ENCODE measurements at places on chromosomes 3 and 15.
A peak's percentile ranks its signal among the peaks of the same experiment; 100 is the strongest.

GRCh38 chr15:93261845-93262244 is 172.8 kb upstream of the RGMA start:
- DNase-seq = no peak

DNA sequence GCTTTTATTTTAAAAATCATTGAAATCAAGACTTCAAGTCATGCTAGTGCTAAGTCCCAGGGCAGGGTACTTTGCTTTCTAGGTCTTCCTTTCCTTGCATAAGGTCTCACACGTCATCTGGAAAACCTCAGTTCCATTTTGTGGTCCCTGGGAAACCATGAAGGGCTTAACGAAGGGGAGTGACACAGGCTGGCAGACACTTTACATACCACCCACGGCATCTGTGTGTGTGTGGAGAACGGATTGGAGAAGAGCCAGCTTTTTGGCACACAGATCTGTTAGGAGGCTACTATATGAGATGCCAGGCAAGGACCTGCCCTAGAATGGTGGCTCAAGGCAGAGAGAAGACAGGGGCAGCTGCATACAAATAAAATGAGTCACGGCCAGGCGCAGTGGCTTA is 107.5 kb upstream of the NSMCE3 start:
- no peak for DNase-seq

- DNase-seq = no peak
Measured at GRCh38 chr15:32872621-32873283, 154.9 kb downstream of the GREM1 start.

- no peak for DNase-seq
Measured at GRCh38 chr3:151443583-151443982, 17.3 kb downstream of the IGSF10 start.

GRCh38 chr15:101152914-101153313 is 98.9 kb downstream of the CHSY1 start:
- DNase-seq = no peak

- DNase-seq = no peak
Measured at GRCh38 chr3:99714146-99714545, 75.8 kb downstream of the COL8A1 start.

- DNase-seq = no peak
Measured at GRCh38 chr3:72034986-72035385, 250.0 kb upstream of the PROK2 start.

GRCh38 chr3:188531210-188531609 is 377.3 kb downstream of the LPP start:
- DNase-seq = no peak

DNA sequence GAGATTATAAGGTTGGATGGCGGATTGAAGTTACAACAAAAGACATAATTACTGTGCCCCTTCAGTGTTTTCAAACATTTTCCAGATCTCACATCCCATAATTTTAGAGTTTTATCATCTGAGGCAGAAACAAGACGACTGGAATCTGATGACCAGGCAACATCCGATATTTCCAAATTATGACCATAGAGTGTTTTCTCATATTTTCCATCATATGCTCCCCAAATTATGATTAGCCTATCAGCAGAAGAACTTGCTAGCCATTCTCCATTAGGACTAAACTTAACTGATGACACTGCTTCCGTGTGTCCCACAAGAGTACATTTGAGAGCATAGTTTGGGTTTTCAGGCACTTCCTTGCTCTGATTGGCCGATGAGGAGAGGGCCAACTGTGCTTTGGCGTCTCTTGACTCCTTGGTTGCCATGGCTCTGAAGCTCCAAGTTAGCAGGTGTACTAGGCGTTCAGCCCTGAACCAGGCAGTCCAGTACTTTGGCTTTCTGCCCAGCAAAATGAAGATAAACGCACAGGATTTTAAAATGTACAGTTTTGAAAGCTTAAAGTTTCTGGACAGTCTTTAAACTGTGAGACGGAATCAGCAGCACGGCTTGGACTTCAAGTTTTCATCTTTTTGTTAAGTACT is 638 bp downstream of the WDR5B start:
- DNase-seq = peak; percentile 9

DNA sequence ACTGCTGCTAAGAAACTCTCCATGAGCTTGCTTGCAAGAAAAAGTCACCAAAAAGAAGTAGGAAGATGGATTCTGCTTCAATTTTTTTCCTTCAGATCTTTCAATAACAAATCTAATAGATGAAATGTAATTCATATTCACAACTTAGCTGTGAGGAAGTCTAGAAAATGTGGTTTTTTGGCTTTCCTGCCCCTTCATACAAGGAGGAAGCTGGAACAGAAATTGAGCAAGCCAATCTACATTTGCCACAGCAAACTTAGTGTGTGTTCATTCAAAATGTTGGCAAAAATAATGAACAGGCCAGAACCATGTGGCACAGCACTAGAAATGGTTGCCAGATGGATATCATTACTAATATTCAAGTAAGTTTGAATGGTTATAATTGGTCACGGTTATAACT is 93.2 kb upstream of the NEDD4 start:
- no peak for DNase-seq

GRCh38 chr3:183541738-183542137 is 13.8 kb downstream of the KLHL6 start:
- no peak for DNase-seq

- DNase-seq = no peak
Measured at GRCh38 chr3:161552984-161553560, 56.5 kb downstream of the OTOL1 start.

GRCh38 chr15:39167164-39168058 is 413.5 kb upstream of the THBS1 start:
- no peak for DNase-seq

GRCh38 chr15:70770863-70771262 is 7.5 kb upstream of the UACA start:
- DNase-seq = no peak

GRCh38 chr3:178300441-178300959 is 235.7 kb upstream of the KCNMB2 start:
- no peak for DNase-seq

- DNase-seq = no peak
Measured at GRCh38 chr3:99731499-99731898, 86.2 kb upstream of the CMSS1 start.

- DNase-seq = peak; percentile 61
Measured at GRCh38 chr3:10008588-10009344, 17.5 kb upstream of the FANCD2 start.

DNA sequence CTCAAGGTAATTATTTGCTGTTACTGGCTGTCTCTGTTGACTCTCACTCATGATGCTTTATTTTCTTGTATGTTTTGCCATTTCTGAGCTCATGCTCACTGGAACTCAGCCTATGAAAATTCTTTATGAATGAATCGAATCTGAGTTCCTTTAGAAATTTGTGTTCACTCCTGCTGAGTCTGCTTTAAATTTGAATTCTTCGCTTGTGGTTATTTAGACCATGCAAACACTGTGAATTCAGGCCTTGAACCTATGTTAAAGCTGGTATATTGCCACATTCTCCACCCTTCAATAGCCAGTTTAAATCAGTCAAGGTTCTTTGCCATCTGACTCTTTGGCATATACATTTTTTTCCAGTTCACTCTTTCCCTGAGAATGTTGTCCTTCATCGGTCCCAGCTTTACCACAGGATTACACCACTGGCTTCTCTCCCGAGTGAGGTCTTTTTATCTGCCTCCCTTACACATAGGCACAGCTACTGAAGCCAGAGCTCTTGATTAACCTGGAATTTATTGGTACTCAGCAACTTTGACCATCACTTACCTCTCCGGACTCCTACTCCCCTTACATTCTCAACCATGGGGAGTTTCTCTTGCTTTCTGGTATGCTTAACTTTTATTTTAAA is 400.6 kb downstream of the VPS13C start:
- DNase-seq = no peak

DNA sequence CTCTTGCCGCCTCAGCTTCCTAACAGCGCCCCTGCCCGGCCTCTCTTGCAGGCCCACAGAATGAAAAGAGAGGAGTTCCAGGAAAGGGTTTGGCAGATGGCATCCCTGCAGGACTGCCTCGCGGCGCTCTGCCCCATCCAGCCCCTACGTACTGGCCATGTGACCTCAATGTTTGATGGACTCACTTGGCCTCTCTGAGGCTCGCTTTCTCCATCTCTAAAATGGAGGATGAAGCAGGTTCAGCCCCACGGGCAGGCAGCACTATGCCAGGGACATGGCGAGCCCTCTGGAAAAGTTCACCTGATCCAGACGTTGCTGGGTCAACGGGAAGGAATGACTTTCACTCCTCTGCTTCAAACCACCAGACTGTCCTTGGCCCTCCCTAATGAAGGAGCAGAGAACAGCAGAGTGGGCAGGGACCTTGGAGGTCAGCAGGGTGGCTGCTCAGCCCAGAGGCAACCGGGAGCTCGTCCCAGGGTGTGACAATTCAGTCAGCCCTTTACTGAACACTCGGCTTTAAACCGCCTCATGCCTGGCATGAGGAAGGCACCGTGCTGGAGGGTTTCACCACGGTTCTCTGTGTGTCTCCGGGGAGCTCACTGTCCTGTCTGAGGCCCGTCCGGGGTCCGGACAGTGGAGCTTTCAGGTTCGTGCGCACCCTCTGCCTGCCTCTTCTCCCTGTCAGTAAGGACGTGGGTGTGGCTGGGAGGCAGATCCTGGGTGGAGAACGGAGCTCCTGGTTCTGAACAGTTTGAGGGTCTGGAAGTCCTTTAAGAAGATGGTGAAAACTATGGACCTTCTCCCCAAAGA is 101.3 kb downstream of the LINGO1 start:
- DNase-seq = no peak

- no peak for DNase-seq
Measured at GRCh38 chr15:51874751-51875644, 45.5 kb downstream of the TMOD3 start.

Measured in stimulated activated CD4-positive, alpha-beta T cell treated with anti-CD3 and anti-CD28 coated beads, Interleukin-2, amount 100 ng/mL, for 4 hours (primary cell).